ENCODE measurements at places on chromosomes 7 and 10.

GRCh38 chr10:32132357-32132946 lies 76.2 kb upstream of the KIF5B start:
- DNase-seq: no peak

DNA sequence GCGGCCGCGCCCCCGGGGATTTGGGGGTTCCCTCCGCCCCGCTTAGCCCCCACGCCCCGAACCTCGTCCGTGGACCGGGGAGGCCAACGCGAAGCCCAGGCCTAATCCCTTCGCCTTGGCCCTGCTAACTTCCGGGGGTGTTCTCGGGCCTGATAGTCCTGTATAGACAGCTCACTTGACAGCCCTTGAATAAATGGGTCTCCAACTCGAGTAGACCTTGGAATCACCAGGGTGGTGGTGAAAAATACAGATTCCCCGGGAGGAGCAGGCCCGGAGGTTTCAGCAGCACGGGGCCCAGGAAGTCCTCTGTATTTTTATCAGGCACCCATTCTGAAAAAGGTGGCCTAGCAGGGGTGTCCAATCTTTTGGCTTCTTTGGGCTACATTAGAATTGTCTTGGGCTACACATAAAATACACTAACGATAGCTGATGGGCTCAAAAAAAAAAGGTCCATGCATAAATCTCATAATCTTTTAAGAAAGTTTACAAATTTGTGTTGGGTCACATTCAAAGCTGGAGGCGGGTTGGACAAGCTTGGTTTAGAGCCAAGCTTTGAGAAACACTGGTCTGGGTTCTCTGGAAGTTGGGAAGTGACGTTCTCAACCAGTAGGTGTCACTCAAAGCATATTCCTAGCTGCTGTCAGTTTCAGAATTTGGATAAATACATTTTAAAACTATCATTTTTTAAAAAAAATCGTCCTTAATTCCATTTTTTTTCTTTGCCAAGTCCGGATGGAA lies 221.7 kb downstream of the PHTF2 start:
- DNase-seq: no peak

GRCh38 chr7:84092207-84092606 lies 102.4 kb downstream of the SEMA3A start:
- no peak for DNase-seq

- DNase-seq: no peak
Observed at GRCh38 chr7:100369105-100369504, 4.2 kb upstream of the PILRA start.

GRCh38 chr10:73874267-73875138 lies at the start of gene CAMK2G:
Gene CAMK2G, minus strand, starts transcription at chr10:73874555. Its CDS starts 94 bp downstream, at chr10:73874461.
- DNase-seq: peak; percentile 68

GRCh38 chr10:121844537-121844936 lies 83.3 kb downstream of the ATE1 start:
- no peak for DNase-seq

GRCh38 chr7:113752689-113753088 lies 166.1 kb downstream of the PPP1R3A start:
- DNase-seq: no peak

DNA sequence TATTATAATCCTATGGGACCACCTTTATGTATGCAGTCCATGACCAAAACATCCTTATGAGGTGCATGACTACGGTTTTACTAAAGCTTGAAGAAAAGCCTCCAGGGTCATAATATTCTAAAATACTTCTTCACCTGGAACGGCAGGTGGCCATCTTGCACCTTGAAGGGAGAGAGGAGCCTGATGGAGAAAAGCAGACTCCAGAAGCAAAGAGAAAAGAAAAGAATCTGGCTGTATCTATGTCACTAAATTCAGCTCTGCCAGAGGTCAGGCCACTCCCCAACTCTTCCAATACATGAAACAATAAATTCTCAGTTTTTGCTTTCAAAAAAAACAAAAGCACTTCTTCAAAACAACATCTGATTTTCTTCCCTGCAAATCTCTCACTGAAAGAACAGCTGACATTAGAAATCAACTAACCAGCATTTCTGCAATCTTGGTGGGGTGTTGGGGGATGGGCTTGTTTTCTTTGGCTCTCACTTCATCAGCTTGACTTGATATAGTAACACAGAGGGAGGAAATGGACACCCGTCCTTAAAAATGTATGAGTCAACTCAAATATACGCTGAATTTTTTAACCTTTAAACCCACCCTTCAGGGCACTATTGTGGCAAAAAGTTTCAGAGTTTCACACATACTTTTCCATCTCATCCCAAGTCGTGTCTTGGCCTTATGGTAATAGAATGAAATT lies 21.7 kb downstream of the HIBADH start:
- no peak for DNase-seq

GRCh38 chr7:43653891-43654504 lies 71.1 kb downstream of the STK17A start:
- no peak for DNase-seq

- DNase-seq: no peak
Observed at GRCh38 chr10:102280397-102281101, 35.2 kb downstream of the GBF1 start.

GRCh38 chr10:88896994-88897853 lies 17.2 kb downstream of the STAMBPL1 start:
- no peak for DNase-seq

DNA sequence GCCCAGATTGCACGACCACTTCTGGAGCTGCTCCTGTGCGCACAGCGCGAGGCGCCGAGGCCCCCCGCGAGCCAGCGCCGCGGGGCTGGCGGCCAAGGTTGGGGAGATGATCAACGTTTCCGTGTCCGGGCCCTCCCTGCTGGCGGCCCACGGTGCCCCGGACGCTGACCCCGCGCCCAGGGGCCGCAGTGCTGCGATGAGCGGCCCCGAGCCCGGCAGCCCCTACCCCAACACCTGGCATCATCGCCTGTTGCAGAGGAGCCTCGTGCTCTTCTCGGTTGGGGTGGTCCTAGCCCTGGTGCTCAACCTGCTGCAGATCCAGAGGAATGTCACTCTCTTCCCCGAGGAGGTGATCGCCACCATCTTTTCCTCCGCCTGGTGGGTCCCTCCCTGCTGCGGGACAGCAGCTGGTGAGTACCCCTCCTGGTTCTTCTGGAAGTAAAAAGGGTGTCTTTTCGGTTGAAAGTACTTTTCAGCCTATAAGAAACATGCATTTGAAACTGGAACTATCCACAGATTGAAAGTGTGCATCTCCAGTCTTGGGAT lies 683 bp downstream of the INSIG1 start:
- DNase-seq: no peak

- no peak for DNase-seq
Observed at GRCh38 chr10:48900371-48900801, 39.3 kb downstream of the LRRC18 start.

DNA sequence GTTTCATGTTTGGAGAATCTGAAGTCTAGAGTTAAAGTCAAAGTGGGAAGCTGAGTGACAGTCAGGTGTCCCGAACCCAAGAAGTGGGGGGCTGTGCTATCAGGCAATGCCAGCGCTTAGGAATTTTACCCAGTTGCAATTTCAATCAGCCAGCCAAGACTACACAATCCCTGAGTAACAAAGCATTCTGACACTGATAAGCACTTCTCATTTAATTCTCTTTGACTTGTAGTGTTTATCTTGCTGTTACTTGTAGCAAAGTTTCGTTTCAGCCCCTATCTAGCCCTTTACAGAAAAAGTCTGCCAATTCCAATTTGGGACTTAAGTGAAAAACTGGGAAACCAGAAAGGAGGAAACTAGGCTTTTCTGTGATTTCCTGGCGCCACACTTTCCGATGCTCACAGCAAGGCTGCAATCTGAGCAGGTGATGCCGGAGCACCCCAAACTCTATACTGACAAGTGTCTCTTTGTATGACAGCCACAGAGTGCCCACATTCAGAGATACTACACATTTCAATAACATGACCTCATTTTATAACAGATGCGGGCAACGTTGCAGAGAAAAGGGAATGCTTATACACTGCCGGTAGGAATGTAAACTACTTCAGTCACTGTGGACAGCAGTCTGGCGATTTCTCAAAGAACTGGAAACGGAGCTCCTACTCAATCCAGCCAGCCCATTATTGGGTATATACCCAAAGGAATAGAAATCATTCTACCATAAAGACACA lies 61.0 kb downstream of the ITIH5 start:
- no peak for DNase-seq

DNA sequence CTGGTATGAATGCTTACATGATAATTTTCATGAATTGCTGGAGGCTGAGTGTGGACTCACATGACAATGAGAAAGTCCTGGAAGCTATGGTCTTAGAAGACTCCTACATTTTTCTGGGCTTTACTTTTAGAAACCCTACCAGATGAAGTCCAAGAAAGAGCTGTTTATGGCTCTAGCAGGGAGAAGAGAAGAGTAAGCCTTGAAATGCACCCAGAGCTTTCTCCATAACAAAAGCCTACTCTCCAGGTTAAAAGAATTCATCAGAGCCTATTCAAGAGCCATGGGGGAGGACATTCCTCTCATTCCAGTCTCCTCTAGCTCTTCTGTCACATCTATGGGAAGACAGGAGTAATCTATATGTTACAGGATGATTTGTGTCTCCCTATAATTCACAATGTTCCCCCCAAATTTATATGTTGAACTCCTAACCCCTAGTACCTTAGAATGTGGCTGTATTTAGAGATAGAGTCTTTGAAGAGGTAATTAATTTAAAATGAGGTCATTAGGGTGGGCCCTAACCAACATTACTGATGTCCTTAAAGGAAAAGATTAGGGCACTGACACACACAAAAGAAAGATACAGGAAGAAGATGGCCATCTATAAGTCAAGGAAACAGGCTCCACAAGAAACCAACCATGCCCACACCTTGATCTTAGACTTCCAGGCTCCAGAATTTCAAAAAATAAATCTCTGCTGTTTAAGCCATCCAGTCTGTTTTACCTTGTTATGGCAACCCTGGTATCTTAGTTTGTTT lies 193.8 kb upstream of the PTER start:
- DNase-seq: no peak

- no peak for DNase-seq
Observed at GRCh38 chr10:87059401-87059800, 35.2 kb downstream of the GLUD1 start.

- no peak for DNase-seq
Observed at GRCh38 chr10:42992156-42992956, 84.5 kb upstream of the RET start.

GRCh38 chr10:123967626-123968243 lies 76.1 kb upstream of the CPXM2 start:
- peak; percentile 53 for DNase-seq

DNA sequence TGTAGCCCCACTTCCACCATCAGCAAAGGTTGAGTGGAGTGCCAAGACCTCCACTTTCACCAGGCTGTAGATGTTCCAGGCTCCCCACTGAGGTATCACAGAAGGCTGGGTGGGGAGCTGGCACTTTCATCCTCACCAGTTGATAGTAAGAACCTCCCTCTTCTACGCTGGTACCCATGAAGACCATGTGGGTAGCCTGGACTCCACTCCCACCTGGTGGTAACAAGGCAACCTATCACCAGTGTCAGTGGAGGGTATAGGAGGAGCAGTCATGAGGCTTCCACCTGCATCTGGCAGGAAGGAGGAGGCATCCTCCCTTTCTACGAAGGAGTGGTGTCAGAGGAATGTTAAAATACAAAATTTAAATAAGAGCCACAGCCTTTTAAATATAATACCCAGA lies 4.4 kb downstream of the SMIM30 start:
- no peak for DNase-seq

DNA sequence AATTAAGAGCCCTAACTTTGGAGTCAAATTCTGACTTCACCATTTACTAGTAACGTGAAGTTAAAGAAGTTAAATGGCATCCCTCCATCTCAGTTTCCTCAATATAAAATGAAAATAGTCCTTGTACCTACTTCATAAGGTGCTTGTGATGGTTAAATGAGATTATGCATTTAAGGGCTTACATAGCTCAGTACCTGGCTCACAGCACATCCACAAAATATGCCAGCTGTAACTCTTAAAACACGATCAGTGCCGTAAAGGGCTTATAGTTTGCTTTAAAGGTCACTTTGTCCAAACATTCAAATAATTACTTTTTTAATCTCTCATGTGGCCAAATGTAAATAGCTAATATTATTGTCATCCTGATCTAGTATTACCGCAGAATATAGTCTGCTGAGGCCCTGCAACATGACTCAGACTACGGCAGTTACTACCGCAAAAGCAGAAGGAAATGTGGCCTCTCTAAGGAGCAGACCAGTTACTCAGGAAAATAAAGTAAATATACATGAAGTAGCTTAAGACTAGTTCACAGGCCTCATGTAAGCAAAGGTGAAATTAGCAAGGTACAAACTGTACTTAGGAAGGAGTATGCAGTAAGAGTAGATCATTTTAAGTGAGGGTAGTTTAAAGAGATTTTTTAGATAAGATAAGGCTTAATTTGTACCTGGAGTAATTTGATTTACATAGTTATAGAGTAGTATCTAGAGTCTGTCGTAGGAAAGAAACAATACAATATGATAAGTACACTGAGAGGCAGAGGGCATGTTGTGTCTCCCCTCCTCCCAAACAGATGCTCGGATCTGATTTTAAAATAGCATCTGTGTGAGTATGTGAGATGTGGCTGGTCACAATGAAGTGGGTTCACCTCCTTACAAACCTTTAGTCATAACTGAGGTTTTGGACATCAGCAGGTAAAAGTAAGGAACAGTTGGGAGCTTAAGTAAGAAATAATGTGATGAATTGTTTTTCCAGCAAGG lies 13.1 kb downstream of the CASP2 start:
- no peak for DNase-seq

- no peak for DNase-seq
Observed at GRCh38 chr10:26227786-26228185, 11.2 kb downstream of the GAD2 start.

DNA sequence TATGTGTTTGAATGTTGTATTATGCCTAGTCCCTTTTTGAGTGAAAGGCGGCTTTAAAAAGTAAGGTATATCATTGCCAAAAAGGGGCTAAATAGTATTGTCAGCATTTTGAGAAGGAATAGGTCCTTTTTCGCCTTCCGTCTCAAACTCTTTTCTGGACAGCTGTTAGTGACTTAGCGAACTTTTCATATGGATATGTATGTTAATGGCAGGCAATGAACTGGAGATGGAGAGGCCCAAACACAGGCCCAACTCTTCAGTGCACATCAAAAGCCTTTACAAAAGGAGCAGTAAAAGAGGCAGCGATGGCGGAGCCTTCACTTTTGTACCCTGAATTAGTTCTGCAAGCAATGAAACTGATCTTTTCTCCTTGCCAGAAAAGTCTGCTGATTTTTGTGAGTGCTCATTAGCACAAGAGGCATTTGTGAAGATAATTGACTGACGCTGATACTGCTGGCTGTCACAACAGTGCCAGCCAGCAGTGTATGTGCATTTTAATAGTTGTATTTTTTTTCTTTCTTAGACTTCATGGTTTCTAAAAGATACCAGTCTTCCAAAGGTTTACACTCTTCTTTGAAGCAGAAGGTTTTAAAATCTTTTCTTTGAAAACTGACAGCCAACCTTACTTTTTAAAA lies 243.7 kb upstream of the SP8 start:
- DNase-seq: no peak

GRCh38 chr10:68871105-68871711 lies 29.9 kb upstream of the DDX50 start:
- no peak for DNase-seq

GRCh38 chr7:50303335-50304128 lies 984 bp upstream of the IKZF1 start:
- no peak for DNase-seq

DNA sequence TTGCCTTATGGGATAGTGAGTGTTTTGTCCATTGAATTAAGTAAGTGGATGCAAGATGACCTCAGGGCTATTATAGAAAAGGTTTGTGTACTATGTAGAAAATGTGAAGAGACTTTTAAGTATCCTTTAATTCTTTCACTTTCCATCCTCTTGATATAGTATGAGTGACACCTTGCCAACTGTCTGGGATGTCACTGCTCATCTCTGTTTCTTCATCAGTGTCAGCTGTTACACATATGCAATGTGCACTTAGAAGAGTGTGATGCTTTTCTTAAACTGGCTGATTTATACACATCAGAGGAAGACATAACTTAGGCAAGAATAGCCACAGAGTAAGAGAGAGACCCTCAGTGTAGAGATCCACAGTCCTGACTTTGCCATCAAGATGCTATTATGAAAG lies 8.7 kb upstream of the ACTA2 start:
- DNase-seq: no peak
